NCI-H2081 treated with DMSO at 0.1 percent for 48 hours (cell line): ENCODE measurements at places on chromosomes 5 and 9.
A peak's percentile ranks its signal among the peaks of the same experiment; 100 is the strongest.

DNA sequence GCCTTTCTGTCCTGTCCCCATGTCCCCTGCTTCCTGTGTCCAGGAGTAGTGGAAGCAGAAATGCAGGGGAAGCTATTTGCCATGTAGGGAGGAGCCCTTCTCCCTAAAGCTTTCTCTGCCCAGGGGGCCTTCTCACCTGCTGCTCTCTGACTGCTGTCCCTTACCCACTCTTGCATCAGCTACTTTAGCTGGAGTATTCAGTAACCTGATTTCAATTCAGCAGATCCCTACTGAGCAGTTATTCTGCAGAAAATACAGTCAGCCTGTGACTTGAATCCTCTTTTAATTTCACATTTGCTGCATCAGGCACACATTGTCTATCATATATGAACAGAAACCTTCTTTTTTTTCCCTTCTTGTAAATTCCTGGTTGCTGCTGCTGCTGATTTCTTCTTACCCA is 90.4 kb downstream of the MVB12B start:
- peak; percentile 33 for DNase-seq

DNA sequence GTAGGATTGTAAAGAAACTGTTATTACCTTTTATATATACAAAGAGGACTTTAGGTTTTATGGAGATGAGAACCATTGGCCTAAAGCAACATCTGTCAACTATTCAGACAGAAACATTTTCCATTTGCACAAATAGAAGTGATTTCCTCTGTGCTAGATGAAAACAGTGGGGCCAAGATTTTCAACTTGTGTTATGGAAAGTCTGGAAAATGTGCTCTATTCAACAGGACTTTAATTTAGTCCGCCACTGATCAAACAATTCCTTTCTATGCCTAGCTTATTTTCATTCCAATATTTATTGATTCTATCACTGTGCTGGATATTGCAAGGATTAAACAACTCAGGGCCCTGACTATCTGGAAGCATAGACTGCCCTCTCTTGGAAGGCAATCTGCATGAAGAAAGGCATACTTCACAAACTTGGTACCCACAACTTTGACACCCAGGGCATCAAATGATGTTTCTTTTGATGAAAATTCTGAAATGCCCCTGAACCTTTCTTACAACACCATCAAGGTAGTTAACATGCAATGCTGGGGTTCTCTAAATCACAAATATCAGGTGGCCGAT is 126.6 kb upstream of the HMHB1 start:
- DNase-seq, result no peak

- DNase-seq, result no peak
Measured at GRCh38 chr9:14081745-14082144, 232.2 kb downstream of the NFIB start.

- DNase-seq, result no peak
Measured at GRCh38 chr5:123080215-123080614, 8.8 kb upstream of the PRDM6 start.

DNA sequence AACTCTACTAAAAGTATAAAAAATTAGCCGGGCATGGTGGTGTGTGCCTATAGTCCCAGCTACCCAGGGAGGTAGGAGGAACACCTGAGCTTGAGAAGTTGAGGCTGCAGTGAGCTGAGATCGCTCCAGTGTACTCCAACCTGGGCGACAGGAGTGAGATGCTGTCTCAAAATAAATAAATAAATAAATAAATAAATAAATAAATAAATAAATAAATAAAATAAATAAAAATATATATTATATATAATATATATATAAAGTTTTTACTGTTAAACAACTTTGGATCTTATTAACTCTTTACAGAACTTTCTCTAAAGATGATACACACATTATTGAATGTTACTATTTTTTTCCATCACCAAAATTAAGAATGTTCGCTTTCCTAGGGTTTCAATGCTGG is 38.4 kb downstream of the HMGCR start:
- no peak for DNase-seq

- no peak for DNase-seq
Measured at GRCh38 chr9:69943148-69943806, 100.4 kb upstream of the MAMDC2 start.

DNA sequence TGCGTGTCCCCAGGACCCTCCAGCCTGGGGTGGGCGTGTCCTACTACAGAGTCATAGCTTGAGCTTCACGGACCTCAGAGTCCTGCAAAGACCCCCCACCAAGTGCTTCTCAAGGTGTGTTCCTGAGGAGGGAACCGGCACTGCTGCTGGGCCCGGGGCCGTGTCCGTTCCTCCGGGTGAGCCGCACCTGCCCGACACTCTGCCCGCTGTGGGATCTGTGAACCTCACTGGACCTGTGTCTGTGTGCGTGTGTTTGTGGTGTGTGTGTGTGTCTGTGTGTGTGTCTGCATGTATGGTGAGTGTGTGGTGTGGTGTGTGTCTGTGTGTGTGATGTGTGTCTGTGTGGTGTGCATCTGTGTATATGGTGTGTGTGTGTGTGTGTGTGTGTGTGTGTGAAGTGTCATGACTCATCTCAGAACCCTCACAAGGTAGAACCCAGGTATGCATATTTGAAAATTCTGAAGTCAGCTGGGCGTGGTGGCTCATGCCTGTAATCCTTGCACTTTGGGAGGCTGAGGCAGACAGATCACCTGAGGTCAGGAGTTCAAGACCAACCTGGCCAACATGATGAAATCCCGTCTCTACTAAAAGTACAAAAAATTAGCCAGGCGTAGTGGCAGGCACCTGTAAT is 40.9 kb upstream of the RXRA start:
- DNase-seq, result no peak

GRCh38 chr5:9529041-9529480 is 16.8 kb downstream of the SEMA5A start:
- no peak for DNase-seq

DNA sequence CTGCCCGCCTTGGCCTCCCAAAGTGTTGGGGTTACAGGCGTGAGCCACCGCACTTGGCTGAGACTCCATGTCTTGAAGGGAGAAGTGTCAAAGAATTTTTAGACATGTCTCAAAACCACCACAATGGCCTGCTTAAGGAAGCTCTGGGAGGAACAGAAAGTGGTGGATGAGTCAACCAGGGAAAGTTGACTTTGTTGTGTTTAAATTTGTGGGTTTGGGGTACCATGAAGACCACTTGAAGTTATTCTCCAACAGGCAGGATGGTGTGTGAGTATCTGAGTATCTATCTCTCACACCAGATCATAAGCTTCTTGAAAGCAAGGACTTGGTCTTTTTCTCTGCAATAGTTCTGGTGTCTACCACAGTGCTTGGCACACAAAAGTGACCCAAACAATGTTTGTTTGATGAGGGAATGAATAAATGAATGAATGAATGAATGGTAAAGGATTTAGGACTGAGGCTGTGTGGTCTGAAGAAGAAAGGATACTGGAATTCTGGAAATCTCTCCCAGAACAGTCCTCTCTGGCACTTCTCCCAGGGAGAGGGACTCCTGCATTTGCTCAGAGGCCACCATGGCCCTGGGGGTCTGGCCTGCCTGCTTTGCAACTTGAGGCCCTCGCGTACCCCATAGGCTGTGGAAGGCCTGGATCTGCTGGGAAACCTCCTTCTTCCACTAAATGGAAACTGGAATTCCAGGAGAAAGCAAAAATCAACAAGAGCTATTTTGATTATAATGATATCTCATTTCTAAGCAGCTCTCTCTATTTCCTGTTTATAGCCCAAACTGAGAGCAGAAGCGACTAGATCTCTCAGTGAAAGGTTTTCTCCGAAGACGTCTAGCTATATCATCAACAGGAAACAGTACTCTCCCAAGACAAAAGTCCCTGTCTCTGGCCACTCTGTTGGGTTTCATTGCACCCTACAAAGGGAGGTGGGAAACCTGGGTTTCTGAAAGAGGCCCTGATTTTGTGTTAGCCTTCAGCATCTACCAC is 187.9 kb downstream of the PALM2AKAP2 start:
- DNase-seq, result no peak

DNA sequence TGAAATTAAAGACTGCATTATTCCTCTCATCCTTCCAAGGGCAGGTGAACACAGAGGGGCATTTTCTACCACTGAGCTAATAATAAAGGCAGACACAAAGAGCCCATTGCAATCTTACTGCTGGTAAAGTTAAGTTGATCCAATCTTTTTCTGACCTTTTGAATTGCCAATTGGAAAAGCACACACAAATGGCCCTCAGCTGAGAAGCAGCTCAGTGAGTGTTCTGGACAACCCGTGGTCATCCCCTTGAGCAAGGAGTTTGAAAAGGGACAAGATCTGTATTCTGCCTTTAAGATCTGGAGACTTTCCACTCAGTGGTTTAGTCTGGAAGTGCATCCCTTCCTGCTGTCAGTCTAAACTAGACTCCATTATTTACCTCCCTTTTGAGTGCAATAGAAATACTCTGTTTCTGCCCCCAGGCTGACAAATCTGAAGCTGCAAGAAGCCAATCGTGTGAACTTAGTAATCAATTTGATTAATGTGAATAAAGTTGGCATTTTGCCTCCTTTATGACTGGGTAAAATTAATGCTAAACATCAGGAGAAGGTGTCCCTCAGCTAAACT is 835.7 kb downstream of the MAT2B start:
- no peak for DNase-seq

GRCh38 chr5:179530069-179530998 is 20.0 kb upstream of the RUFY1 start:
- no peak for DNase-seq

DNA sequence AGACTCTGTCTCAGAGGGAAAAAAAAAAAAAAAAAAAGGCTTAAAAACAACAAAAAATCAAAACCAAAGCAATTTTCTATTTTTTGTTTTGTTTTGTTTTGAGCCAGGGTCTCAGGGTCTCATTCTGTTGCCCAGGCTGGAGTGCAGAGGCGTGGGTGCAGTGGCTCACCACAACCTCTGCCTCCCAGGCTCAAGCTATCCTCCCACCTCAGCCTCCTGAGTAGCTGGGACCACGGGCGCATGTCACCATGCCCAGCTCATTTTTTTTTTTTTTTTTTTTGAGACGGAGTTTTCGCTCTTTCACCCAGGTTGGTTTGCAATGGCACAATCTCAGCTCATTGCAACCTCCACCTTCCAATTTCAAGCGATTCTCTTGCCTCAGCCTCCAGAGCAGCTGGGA is 5.7 kb downstream of the STK10 start:
- DNase-seq, result no peak

GRCh38 chr9:130194378-130194932 is 22.3 kb downstream of the NCS1 start:
- DNase-seq, result no peak

DNA sequence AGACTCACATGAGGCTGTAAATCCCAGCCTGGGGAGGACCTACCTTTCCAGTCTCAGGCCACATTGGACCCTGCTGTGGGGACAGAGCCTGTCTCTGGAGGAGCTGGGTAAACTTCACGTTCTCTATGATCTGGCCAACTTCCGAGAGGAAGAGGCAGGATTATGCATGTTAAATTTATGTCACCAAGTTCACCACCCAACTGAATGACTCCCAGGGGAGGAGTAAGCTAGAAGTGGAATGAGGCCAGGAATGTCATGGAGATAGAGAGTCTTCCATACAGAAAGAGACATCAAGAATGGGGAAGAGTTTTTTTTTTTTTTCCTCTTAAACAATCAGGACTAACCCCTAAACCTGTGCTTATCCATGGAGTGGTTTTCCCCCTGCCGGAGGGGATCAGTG is 90.3 kb upstream of the PALM2AKAP2 start:
- DNase-seq, result no peak

DNA sequence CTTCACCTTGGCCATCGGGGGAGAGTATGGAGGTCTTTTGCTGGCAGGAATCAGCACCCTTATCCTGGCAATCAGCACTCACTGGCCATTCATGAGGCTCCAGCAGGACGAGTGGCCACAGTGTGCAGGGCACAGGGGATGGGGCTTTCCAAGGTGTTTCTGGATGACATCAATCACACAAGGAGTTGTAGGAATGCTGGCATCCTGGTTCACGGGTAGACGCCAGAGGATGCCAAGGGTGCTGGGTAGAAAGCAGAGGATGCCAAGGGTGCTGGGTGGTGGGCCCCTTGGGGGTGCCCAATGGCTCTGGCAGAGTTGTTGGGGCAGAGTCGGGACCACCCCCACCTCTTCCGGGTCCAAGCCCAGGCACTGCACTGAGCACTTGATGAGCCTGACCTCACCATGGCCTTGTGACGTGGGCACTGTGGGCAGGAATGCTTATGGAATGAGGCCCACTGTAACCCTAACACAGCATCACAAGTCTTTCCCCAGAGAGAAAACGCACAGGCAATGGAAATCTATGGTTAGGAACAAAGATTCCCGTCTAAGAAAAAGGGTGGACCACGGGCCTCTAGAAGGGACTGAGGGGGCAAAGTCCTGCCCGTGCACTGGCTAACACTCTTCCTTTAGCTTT is 29.1 kb downstream of the CEL start:
- DNase-seq, result no peak

GRCh38 chr5:135826221-135826525 is 8.3 kb upstream of the SLC25A48 start:
- no peak for DNase-seq

DNA sequence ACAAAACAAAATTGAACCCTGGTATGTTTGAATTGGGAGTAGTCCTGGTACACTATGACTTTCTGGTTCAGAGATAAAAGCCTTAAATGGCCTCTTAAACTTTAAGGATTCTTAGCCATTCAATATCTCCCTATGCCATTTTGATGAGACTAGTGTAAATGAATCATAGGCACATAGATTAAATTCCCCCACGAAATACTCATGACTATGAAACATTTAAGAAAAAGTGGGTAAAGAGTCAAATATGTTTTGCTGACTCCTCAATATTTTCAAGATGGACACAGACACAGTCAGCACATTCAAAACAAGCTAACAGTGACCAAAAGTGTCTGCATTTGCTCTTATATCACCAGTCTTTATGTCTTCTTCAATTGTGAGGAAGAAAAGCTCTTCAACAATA is 278.3 kb downstream of the PDE4D start:
- DNase-seq, result no peak

GRCh38 chr9:98518556-98518955 is 190.2 kb downstream of the GABBR2 start:
- no peak for DNase-seq

DNA sequence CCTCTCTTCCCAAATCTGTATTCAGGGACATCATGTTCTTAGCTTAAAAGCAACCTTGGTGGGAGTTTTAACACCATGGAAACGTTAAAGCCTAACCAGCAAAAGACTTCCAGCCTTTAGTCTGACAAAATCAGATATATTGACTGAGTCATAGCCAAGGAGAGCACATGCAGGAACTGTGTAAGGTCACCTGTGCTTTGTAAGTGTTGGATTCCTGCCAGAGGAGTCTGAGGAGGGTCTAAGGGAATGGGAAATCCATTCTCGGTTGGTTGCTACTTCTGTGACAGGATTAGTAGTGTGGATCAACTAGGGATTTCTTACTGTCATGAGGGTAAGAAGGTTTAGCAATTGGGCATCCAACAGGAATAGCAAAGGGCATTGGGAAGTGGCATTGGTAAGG is 142.0 kb upstream of the CHD1 start:
- DNase-seq, result no peak

DNA sequence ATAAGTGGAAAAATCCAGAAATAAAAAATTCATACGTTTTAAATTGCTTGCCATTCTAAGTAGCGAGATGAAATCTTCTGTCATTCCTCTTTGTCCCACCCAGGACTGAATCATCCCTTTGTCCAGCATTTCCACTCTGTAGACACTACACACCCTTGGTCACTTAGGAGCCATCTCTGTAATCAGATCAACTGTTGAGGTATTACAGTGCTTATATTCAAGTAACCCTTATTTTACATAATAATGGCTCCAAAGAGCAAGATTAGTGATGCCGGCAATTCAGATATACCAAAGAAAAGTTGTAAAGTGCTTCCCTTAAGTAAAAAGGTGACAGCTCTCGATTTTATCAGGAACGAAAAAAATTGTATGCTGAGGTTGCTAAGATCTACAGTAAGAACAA is 60.4 kb downstream of the TRIM36 start:
- DNase-seq, result no peak
